ENCODE measurements at places on chromosomes 7 and 10. TPM values are rescaled to one million over a fixed set of nuclear protein-coding genes. Genes with fewer than 3 reads are reported as not detected.

The GJD4 gene
- total RNA-seq, result not detected

The GPR85 gene
- total RNA-seq, result 0.65 TPM

The ATOH7 gene
- not detected for total RNA-seq

The SOSTDC1 gene
- total RNA-seq, result 0.23 TPM

The MGMT gene
- total RNA-seq, result 33.6 TPM

The NOLC1 gene
- total RNA-seq, result 40.5 TPM

The PSMA2 gene
- total RNA-seq, result 53.9 TPM

The DYDC2 gene
- not detected for total RNA-seq

The PRF1 gene
- 2.6 TPM for total RNA-seq

The C10orf53 gene
- total RNA-seq, result not detected

- no peak for DNase-seq
These were observed 84.3 kb upstream of the ADRB1 start for GRCh38 chr10:113959383-113959760.

DNA sequence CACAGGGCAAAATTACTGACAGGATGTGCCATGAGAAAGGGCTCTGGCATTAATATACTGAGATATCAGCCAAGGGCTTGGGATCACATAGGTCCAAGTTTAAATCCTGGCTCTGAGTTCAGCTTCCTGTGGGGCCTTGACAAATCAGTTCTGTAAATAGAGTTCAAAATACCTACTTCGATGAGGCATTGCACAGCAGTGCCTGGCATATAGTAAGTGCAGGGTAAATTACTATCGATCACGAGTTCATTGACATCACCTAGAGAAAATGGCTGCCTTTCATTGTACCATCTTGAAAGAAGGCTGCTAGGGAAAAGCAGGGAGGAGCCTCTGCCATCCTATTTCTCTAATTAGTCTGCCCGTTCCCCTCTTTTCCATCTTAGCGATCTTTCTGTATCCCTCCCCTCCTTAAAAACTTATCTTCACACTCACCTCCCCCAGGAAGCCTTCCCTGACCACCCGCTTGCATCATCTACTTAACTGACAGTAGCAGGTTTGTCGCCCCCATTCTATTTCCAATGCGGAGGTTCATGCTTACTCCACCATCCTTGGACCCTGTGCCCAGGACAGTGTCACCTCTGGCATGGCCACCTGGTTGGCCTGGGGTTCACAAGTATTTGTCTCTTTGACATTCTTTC is 124.5 kb downstream of the C10orf105 start:
- DNase-seq, result no peak

GRCh38 chr10:45432700-45433472 is 58.9 kb downstream of the ALOX5 start:
- DNase-seq, result no peak

- DNase-seq, result no peak
These were observed 332.1 kb downstream of the WDR11 start for GRCh38 chr10:121183236-121183635.

- DNase-seq, result no peak
These were observed 134.8 kb upstream of the GDF10 start for GRCh38 chr10:47165168-47165710.

DNA sequence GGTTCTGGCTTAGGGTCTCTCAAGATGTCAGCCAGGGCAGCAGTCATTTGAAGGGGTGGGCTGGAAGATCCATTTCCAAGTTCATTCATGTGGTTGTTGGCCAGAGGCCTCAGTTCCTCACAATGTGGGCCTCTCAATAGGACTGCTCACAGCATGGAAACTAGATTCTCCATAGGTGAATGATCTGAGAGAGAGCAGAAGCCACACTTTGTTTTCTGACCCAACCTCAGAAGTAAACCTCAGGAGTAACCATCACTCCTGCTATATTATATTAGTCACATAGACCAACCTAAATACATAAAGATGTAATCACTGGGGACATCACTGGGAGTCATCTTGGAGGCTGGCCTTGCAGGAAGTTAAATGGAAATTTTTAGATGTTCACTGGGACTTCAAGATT is 42.2 kb downstream of the GBF1 start:
- DNase-seq, result no peak

- DNase-seq, result no peak
These were observed 49.8 kb downstream of the PODXL start for GRCh38 chr7:131506597-131506996.

DNA sequence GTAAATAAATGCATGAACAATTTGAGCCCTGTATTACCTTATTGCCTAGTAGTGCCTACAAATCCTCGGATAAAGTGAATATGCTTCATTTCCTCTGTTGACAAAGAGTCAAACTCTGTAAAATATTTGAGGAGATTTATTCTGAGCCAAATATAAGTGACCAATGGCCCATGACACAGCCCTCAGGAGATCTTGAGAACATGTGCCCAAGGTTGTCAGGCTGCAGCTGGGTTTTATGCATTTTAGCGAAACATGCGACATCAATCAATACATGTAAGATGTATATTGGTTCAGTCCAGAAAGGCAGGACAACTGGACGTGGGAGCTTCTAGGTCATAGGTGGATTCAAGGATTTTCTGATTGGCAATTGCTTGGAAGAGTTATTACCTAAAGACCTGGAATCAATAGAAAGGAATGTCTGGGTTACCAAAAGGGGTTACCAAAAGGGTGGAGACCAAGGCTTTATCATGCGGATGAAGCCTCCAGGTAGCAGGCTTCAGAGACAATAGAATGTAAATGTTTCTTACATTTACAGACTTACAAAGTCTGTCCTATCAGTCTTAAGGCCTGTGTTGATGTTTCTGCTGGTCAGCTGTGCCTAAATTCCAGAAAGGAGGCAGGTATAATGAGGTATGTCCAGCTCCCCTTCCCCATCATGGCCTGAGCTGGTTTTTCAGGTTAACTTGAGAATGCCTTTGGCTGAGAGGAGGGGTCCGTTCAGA is 220.1 kb upstream of the FZD1 start:
- DNase-seq, result no peak

DNA sequence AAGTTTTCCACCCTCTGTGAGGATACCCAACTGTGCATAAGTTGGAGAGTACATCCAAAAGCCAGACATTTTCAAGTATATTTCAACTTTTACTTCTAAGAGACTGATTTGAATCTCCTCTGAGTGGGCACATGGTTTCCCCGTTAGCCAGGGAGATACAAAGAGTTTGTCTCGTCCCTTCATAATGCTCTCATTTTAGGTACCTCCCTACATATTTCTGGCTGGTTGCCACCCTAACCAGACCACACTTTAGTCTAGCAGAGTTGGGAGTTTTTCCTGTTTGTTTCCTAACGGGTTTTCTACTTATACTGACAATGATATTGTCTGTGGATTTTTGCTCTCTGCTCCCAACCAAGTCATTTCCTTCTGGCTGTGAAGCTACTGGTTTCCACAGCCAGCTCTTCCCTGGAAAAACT is 180.3 kb downstream of the CCDC71L start:
- no peak for DNase-seq

GRCh38 chr10:100624298-100624697 is 88.6 kb downstream of the HIF1AN start:
- no peak for DNase-seq

DNA sequence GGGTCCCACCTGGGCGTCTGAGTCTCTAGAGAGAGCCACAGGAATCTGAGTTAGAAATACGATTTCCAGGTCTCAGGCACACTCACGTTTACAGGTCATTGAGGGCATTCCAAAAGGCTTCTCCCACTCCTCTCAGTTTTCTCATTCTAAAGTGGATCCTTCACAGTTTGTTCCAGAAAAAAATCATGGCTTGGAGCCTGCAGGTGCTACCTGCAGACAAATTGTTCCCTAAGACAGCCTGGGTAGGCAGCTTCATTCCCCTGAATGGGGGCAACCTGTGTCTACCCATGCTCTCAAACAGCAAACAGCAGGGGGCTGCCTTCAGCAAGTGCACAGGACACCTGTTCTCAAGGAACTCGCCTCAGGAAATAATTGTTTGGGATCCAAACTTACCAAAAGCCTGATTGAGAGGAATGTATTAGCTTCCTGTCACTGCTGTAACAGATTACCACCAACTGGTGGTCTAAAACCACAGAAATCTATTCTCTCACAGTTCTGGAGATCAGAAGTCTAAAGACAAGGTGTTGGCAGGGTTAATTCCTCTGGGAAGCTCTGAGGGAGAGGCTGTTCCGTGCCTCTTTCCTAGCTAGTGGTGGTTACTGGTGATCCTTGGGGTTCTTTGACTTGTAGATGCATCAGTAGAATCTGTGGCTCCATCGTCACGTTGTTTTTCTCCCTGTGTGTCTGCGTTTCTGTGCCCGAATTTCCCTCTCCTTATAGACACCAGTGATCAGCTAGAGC is 117.2 kb downstream of the RAB11FIP2 start:
- DNase-seq, result no peak

DNA sequence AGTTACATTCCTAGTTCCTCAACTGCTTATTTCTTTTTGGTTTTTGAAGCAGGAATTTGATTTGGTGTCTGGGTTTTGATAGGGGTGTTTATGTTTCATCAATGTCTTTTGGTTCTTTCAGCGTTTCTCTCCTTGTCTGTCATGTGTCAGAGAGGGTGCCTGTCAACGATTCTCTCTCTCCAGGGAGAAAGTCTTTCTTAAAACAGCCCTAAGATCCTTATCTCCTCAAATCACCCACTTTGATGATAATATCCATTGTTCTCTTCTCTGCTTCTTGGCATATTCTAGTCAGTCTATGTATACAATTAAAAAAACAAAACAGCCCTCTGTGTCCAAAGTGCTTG is 77.2 kb downstream of the TCF7L2 start:
- no peak for DNase-seq

DNA sequence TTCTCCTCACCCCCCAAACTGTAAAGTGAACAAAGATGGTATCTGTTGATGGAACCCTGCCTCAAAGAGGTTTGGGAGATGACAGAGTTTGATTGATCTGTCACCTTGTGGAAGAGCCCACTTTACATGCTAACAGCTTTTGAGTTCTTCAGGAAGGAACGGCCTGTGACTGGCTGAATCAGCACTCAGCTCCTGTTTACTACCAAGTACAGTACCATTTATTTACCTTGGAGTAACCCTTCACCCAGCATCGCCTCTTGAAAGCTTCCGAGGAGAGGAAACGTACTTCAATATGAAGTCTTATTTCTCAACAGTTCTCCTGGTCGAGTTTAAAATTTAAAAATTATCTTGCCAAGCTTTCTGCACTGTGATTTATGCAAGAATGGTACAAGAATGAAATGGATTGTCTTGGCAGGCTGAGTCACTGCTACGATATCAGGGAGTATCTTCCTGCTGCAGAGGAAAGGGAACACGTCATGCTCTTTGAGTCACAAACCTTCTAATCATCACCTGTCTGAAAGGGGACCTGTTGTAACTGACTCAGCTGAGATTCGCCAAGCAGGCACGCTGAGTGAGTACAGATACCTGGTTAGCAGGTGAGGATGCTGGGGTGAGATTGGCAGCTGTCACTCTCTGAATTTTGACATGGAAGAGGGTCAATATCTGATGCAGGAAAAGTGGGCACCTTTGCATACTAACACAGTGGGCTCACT is 30.1 kb downstream of the KLF6 start:
- peak; percentile 65 for DNase-seq

DNA sequence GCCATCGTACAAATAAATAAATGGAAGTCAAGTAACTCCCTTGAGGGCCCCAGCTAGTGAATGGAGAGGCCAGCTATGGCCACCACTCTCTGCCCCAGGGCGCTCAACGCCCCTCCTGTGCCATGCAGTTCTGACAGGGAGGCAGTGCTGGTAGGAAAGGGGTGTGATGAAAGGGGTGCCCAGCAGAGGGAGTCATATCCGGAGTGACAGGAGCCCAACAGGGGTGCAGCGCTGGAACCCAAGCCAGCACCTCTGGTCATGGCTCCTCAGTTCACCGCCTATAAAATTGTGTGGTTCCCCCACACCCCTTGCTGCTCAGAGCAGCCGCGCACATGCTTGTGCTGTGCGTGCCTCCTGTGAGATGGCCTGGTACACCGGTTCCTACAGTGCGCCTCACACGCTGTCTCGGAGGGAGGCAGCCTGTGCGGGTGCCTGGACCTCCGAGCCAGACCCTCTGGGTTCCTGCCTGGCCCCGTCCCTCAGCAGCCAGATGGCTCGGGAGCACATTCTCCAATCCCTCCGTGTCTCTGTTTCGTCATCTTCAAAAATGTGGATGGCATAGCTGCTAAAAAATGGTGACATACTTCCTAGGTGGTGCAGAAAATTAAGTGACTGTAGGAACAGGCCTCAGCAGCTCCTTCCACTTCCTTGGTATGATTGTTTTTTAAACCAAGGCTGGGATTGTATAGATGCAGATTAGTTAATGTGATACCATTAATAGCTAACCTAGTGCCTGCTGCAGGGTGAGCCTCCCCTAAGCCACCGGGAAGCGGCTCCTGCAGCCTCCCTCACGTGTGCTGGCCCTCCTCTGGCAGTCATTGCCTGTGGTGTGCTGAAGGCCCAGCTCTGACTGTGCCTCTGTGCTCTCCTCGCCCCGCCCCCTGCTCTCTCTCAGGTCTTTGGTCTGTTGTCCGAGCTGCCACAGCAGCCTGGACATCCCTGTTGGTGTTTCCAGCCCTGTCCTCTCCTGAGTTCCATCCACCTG is 125.8 kb downstream of the EGFR start:
- DNase-seq, result no peak

- DNase-seq, result no peak
These were observed 93.2 kb downstream of the ZRANB1 start for GRCh38 chr10:125035136-125035535.

DNA sequence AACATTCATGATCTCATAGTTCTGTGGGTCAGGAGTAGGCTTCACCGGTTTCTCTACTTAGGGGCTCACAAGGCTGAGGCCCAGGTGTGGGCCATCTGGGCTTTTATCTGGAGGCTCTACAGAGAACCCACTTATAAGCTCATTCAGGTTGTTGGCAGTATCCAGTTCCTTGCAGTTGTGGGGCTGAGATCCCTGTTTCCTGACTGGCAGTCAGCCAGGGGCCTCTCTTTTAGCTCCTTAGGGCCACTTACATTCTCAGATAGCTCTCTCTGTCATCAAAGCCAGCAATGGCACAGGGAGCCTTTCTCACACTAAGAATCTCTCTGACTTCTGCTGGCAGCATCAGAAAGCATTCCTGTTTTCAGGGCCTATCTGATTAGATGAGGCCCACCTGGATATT is 18.2 kb upstream of the HECTD2 start:
- no peak for DNase-seq

- DNase-seq, result no peak
These were observed 65.6 kb downstream of the COL26A1 start for GRCh38 chr7:101428093-101428866.

- no peak for DNase-seq
These were observed 162.5 kb upstream of the KCTD7 start for GRCh38 chr7:66466081-66466600.
